CD4-positive, alpha-beta T cell treated with Interleukin-4 for 1 hour (primary cell): ENCODE measurements at places on chromosomes 16 and 17.

GRCh38 chr17:71383091-71383490 is 737.7 kb upstream of the SOX9 start:
- DNase-seq = no peak

GRCh38 chr16:81539759-81540472 is 95.3 kb downstream of the CMIP start:
- no peak for DNase-seq

DNA sequence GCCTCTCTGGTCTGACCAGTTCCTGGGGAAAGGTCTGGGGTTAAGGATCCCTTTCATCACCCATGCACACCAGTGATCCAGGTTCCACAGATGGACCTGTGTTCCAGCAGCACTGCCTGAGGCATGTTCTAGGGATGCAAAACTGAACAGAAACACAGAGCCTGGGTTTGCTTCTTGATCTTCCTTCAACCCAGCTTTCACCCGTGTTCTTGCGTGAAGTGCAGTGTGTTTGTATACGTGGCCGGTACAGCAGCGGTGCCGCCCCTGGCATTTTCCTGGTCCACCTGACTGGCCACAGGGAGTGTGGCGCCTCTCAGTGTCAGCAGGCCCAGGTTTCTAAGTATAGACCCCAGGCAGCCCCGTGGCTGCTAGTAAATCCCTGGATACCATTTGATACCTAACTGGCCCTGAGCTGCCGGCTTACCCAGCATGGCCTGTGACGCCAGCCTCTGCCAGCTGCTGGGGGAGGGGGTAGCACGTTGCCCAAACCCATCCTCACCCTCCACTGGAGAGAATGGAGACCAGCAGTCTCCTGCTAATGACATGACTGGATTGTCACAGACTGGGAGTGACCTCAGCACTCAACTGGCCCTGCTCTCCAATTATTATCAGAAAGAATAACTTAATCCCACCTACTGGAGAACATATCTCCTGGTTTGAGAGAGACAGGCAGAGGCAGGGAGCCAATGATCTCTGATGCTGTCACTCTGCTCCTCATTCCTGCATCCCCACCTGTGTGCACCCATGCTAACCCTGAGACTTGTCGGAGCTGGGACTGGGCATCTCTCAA is 59.2 kb upstream of the LGALS9 start:
- no peak for DNase-seq

GRCh38 chr16:49327466-49327865 is 45.8 kb upstream of the CBLN1 start:
- no peak for DNase-seq

GRCh38 chr16:79862601-79863000 is 262.1 kb upstream of the MAF start:
- no peak for DNase-seq

GRCh38 chr17:81740395-81740961 is 28.4 kb downstream of the SLC25A10 start:
- no peak for DNase-seq

DNA sequence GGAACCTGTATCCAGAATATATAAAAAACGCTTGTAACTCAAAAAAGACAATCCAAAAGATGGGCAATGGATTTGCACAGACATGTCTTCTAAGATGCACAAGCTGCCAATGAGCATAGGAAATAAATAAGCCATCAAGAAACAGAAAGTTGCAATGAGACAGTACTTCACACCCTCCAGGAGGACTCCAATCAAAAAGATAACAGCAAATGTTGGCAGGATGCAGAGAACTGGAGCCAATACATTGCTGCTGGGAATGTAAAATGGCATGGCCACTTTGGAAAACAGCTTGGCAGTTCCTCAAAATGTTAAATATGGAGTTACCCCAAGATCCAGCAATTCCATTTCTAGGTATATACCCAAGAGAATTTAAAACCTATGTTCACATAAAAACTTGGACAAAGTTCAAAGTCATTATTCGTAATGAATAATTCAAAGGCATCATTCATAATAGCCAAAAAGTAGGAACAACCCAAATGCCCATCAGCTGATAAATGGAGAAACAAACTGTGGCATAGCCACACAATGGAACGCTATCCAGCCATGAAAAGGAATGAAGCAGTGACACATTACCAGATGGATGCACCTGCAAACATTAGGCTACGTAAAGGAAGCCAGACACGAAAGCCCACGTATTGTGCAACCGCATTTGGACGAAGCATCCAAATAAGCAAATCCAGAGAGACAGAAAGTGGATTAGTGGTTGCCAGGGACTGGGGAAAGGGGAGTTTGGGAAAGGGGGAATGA is 25.6 kb downstream of the GGA2 start:
- no peak for DNase-seq

DNA sequence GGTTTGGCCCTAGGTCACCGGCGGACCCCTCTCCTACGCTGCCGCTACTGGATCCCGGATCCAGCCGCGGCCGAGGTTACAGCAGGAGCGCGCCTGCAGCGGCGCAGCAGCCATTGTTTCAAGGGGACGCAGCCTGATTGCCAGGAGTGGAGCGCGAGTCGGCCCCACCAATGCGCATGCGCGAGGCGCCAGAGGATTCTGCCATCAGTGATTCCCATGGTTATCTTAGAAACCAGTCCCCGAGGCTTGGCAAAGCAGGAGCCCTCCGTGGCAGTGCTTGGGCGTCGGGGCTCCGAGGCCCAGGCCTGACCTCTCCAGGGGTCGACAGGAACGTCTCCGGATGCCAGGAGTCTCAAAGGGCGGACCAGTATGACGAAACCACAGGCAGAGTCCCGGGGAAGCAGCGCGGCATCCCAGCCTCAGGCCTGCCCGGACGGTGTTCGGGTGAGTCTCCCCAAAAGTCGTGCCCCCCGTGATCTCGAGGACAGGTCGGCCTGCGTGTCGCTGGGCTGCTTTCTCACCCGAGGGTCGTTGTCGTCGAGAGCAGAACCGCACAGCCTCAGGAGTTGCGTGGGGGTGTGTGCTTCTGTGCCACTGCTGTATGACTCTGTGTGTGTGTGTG is 608.5 kb downstream of the KCNJ18 start:
- no peak for DNase-seq

DNA sequence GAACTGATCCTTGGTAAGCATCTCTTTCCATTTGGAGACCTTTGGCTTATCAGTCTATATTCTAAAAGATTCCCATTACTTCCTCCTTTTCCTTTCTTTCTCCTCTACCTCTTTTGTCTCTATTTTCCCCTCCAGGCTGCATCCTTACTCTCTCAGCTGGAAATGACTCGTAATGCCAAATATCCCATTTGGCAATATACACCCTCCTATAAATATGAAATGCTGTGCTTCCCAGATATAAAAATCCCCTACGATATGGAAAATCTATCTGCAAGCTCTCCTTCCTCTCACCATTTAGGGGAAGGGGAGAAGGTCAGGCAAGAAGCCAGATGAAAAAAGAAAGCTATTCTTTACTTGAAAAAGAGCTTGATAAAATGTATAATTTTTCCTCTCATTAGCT is 39.9 kb downstream of the XPO6 start:
- DNase-seq = no peak

GRCh38 chr17:12622726-12623125 is 43.0 kb upstream of the MYOCD start:
- DNase-seq = no peak

DNA sequence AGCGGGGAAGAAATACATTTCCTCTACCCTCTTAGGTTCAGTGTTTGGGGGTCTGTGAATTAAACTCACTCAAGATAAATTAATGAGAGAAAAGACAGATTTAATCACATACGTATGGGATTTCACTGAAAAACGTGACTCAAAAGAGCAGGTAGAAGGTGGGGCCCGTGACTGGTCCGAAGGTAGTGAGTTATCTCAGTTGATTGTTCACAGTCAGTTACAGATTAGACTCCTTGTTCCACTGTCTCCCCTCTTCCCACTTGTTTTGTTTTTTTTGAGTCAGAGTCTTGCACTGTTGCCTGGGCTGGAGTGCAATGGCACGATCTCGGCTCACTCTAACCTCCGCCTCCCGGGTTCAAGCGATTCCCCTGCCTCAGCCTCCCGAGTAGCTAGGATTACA is 301.2 kb downstream of the SEC14L1 start:
- no peak for DNase-seq

GRCh38 chr17:20191056-20191455 is 181.9 kb downstream of the SPECC1 start:
- DNase-seq = no peak

DNA sequence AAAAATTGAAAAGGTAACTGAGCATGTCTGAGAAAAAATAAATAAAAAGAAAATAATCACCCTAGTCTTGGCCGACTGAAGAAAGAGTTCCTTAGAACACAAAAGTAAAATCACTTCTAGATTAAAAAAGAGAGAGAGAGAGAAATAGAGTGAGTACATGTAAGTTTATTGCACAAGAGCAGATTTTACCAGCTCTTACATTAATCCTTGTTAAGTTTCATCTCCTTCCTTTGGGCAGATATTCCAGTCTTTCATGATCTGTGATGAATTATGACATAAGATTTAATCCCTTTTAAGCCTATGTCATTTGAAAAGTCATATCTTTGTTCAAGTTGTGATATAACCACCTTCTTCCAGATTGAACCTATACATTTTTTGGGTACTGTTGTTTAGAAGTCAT is 54.8 kb downstream of the NFAT5 start:
- no peak for DNase-seq

- no peak for DNase-seq
Measured at GRCh38 chr17:78184868-78185267, 2.0 kb downstream of the TK1 start.

DNA sequence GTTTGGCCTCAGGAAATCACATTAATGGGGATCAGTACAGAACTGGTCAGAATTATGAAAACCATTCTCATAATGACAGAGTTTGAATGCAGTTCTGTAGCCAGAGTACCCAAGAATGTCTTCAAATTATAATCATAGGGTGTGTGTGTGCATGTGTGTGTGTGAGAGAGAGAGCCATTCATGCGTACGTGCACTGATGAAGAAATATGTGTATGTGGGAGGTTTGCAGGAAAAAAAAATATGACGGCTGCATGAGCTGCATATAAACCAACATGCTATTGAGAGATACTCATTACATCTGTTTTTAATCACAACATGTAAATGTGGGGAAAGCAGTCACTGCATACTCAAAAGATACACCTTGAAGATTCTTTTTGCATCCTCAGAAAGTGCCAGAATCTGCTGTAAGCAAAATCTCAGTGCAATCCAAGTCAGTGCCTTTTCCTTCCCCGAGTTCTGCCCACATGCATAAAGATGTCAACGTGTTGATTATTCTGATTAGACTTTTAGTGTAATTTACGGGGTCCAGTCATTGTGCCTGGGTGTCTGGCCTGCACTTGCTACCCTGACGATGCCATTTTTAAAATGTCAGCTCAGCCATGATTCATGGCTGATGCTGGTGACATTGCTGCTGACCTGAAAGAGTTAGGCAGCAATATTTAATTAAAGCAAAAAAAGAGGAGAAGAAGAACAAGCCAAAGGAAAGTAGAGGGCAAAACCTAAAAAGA is 378.7 kb upstream of the ZFHX3 start:
- DNase-seq = no peak

GRCh38 chr17:76643553-76644148 is at the start of gene ST6GALNAC1:
TSS of gene ST6GALNAC1 (minus strand) at chr17:76643757. CDS start at chr17:76643638, 119 bp downstream.
- no peak for DNase-seq

GRCh38 chr16:68469796-68470460 is 21.6 kb upstream of the SMPD3 start:
- no peak for DNase-seq

GRCh38 chr17:42002792-42003301 is 14.4 kb downstream of the DNAJC7 start:
- no peak for DNase-seq

GRCh38 chr17:60901242-60901641 is 223.6 kb downstream of the BCAS3 start:
- no peak for DNase-seq

GRCh38 chr17:32995416-32996045 is 3.9 kb downstream of the SPACA3 start:
- no peak for DNase-seq

DNA sequence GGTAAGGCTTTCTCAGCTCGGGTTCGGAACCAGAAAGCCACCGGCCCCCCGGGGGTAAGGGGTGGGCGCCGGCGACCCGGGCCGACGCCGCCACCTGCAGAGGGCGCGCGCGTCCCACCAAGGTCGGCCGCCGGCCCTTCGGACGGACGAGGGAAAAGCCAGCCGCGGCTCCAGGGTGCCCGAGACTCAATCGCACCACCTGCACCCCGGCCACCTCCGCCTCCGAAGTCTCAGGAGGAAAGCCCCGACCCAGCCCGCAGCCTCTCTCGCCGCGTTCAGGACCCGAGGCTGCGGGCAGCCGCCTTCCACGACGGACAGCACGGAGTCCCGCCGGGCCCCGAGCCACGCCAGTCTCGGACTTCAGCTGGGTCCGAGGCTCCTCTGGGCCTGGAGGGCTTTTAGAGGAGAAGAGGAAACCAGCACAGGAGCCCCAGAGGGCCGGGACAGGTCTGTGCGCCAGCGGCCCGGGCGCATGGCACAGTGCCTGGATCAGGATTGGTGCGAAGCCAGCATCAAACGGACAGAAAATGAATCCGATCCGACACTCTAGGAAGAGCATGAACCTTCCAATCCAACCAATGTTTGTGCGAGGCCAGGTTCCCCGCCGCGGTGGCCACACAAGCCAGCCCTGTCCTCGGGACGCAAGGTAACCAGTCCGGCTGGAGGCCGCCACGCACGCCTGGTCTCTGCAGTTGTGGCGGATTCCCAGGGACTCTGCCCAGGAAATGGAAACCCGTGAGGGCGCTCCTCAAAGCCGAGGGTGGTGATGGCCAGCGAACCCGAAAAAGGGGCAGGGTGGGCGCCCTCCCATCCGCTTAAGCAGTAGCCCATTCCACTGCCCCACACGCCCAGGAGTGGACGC is 6.7 kb downstream of the CBX8 start:
- DNase-seq = no peak

GRCh38 chr16:1283996-1284616 is 25.3 kb upstream of the UBE2I start:
- no peak for DNase-seq

DNA sequence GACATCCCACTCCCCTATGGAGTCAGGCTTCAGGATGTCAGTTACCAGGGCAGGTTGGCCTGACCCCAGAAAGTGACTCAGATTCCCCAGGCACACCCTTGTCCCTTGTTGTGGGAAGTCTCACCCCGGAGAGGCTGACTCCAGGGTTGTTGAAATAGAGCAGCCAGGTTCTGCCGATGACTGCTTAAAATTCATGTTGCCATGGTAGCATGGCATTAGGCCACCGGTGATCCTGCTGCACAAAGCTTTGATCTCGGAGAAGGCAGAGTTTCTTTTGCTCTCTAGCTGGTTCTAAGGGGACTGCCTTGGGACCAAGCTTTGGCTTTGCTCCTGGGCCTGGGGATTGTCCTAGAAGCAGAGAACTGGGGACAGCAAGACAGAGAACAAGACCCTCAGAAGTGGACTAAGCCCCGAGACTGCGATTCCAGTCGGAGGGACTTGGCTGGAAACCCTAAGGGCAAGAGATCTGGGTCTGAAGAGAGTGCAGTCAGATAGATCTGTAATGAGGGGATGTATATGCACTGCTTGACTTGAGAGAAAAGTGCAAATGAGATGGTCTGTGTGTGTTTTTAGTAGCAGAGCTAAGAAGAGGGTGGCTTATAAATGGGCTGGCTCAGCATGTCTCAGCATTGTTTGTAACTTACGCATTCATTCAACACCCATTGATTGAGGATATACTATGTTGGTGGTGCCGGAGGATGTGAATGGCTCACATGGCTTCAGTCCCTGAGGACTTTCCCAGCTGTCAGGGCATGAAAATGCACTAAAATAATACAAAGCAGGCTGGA is 106.9 kb downstream of the RGS9 start:
- no peak for DNase-seq

GRCh38 chr17:19343256-19343630 is 19.3 kb downstream of the B9D1 start:
- no peak for DNase-seq
